Frontal cortex (tissue), 4 donors: ENCODE measurements at places on chromosomes 3 and 15.
A peak's percentile ranks its signal among the peaks of the same experiment; 100 is the strongest.

- no peak for DNase-seq
Measured at GRCh38 chr15:50287324-50288116, 22.0 kb upstream of the HDC start.

GRCh38 chr15:46278486-46279090, 643.8 kb downstream of the SQOR start:
- DNase-seq, result no peak

DNA sequence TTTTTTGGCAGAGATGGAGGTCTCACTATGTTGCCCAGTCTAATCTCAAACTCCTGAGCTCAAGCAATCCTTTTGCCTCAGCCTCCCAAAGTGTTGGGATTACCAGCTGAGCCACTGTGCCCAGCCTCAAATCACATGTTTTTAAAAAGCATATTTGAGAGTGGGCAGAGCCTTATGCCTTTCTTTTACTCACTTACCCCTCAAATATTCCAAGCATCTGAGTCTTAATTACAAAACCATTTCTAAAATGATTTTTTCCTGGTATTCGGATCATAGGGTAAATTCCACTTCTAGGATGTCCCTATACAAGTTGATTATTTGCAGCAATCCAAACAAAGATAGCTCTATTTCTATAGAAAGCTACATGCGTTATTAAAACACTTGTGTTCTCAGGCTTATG, 106.1 kb downstream of the RFTN1 start:
- DNase-seq, result no peak

- no peak for DNase-seq
Measured at GRCh38 chr3:49339581-49339940, 292 bp downstream of the USP4 start.

DNA sequence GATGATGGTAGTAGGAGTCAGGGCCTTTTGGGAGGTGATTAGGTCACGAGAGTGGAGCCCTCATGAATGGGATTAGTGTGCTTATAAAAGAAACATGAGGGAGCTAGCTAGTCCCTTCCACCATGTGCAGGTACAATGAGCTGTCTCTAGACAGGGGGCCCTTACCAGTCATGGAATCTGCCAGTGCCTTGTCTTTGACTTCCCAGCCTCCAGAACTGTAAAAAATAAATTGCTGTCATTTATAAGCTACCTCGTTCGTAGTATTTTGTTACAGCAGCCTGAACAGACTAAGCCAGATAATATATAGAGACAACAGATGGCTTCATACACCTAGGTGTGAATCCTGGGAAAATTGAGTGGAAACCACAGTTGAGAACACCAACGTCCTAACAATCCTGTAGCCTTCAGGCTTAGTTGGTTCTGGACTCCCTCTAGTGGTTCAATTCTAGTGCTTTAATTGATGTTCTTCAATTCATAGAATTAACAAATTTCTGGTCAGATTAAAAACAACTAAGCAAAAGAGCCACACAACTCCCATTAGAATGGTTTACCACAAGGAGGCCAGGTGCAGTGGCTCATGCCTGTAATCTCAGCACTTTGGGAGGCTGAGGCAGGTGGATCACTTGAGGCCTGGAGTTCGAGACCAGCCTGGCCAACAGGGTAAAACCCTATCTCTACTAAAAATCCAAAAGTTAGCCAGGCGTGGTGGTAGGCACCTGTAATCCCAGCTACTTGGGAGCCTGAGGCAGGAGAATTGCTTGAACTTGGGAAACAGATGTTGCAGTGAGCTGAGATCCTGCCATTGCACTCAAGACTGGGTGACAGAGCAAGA, 21.3 kb upstream of the GATM start:
- DNase-seq, result peak; percentile 44

DNA sequence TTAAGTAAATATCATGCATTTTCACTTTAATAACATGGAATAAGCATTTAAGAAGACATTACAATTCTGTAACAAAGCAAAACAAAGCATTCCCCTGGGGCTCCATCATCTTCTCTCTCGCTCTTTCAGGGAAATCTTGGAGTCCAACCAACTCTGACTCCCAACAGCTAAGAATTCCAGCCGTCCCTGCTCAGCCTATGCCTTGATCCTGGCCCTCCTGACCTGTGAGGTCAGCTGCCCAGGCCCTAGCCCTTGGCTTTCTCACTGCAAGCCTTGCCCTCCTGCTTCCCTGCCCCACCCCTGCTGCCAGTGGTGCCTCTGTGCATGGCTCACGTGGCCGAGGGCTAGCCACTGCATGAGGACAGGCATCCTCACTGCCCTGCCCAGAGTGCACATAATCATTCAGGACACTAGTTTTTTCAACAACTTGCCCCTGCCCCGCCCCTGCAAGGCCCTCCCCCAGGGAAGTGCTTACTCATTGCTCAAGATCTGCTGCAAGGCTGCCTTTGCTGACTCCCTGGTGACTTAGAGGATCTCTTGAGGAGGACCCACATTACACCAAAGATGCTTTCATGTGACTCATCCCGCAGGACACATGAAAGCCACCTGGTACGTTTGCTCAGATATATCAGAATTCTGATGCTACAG, 37.6 kb downstream of the MTMR10 start:
- DNase-seq, result no peak

- DNase-seq, result no peak
Measured at GRCh38 chr3:152621967-152622810, 212.7 kb upstream of the P2RY1 start.

DNA sequence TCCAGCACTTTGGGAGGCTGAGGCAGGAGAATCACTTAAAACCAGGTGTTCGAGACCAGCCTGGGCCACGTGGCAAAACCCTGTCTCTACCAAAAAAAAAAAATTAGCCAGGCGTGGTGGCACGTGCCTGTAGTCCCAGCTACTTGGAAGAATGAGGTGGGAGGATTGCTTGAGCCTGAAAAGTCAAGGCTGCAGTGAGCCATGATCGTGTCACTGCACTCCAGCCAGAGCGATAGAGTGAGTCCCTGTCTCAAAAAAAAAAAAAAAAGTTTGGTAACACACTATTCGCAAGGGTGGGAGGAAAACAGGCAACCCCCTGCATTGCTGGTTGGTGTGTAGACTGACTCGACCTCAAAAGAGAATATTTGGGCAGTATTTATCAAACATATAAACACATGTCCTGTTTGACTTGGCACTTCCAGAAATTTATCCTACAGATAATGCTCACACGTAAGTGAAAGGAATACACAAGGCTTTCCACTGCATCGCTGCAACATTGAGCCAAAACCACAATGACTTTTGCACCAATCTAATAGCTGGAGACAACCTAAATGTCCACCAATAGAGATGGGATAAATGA, 3.1 kb upstream of the ANPEP start:
- no peak for DNase-seq

DNA sequence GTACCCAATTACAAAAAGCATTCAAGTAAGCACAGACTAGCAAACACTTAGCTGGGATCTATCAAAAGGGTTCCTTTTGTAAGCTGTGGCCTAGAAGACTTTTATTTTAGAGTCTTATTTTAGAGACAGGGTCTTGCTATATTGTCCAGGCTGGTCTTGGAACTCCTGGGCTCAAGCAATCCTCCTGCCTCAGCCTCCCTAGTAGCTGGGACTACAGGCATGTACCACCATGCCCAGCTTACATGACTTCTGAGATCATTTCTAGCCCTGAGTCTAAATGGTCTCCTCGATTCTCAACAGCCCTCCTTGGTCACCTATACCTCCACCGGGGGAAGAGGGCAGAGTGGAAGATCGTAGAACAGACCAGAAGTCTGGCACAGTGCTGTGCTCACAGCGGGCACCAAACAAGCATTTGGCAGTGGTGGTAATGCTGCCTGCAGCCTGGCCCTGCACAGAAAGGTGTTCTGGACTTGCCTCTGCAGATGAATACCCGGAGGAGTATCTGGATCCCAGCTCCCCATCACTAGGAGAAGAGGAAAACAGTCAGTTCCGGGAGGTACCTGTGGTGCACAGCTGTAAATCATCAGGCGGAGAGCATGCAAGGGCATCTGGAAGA, 2.4 kb downstream of the FAM219B start:
- DNase-seq, result no peak

DNA sequence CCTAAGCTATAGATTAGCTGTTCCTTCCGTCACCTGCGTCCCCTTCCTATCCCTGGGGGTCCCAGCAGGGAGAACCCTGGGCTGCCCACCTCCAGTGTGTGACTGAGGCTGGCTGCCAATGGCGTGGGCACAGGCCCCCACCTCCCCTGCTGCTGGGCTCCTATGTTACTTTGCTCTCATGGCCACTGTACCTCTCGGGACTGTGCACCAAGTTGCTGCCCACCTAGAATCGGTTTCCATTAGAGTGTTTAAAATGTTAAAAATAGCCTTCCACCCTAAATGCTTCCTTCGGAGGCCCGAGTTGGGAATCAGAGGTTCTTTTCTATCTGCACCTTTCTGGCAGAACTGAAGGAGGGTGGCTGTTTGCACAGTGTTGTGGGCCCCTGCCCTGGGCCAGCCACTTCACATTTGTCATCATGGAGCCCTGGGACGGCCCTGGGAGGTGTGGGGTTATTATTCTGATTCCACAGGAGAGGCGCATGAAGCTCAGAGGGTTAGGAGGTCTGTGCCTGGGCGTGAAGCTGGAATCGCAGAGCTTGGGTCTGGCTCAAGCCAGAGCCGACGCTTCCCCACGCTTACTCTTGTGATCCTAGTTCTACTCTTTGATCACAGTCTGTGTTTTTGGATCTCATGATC, 29.1 kb downstream of the IRAK2 start:
- no peak for DNase-seq

GRCh38 chr3:32460031-32460749, 42.5 kb downstream of the CMTM6 start:
- no peak for DNase-seq

GRCh38 chr15:63945007-63945788, 101.1 kb downstream of the DAPK2 start:
- peak; percentile 55 for DNase-seq

DNA sequence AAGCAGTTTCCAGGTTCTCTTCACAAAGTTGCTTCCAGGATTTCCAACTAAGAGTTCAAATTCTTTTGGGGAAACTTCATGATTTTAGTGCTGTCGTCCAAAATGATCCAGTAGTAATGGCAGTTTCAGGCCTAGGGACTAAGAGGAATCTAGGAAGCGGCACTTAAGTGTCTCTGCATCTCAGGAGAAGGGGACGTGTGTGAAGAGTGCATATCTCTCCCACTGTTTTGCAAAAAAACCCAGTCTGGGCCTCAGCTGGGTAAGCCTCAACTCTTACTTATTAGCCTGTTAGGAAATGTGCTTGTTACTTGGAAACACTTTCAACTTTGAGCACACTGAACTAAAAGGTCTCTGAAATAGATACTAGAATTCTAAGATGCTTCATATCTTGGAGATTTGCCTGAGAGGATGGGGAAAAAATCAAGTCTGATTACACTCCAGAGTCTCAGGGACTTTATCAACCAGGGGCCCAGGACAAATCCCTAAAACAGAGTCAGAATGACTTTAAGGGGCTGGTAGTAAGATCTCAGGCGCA, 81.8 kb downstream of the WDR76 start:
- no peak for DNase-seq

DNA sequence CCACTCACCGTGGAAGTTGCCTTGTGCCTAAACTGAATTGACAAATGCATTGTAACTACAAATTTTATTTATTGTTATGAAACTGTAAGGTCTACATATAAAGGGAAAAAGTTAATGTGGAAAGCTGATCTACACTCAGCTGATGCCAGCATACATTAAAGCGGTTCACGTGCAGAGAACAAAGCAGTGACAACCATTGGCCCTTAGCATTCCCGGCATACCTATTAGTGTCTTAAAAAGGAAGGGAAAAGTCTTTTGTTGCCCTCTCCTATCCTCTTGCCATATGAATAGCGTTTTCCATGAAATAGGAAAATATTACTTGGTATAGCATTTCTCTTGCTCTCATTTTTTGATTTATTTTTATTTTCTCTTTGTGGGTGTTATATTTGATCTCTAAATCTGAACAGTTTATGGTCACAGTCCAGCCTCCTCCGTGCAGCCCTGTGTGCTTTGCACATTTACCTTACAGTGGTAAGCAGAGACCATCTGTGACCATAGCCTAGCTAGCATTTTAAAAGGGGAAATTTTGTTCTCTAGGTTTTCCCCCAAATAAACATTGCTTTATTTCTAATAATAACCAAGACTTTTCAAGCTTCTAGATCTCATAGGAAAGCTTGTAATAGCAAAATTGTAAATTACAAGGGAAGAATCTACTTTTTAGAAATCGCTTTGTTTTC, 89.7 kb upstream of the CGNL1 start:
- DNase-seq, result no peak

GRCh38 chr15:50082066-50082465, 37.0 kb downstream of the ATP8B4 start:
- DNase-seq, result no peak

- peak; percentile 12 for DNase-seq
Measured at GRCh38 chr15:61227950-61228936, 859 bp downstream of the RORA start.

DNA sequence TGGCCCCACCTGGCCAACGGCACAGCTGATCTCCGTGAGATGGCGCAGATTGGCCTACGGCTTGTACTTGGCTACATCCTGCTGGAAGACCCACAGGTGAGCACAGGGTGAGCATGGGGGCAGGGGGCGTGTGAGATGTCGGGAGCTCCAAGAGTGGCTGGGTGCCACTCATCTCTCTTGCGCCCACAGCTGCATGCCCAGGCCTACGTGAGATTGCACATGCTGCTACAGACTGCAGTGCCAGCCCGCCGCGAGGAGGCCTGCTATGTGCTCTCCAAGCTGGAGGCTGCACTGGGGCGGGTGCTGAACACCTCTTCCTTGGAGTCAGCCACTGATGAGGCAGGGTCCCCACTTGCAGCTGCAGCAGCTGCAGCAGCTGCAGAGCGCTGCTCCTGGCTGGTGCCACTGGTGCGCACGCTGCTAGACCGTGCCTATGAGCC, 22.3 kb downstream of the NBEAL2 start:
- DNase-seq, result no peak

DNA sequence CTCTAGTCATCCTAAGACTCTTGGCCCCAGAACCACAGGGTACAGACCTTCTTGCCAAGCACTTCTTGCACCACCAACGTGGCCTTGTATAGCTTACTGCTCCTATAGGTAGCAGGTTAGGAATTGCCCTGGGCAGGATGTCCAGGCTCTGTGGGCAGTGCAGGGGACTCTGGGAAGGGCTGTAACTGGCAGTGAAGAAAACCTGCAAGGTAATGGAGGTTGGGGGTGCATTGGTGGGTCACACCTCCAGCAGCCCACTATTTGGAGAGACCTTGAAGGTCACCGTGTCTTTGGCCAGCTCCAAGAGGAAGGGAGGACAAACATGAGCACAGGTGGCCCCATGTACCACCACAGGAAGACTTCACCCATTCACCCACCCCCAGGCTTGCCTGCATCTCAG, 21.3 kb upstream of the XYLB start:
- DNase-seq, result no peak
